ENCODE measurements at places on chromosomes 16 and 17.
A peak's percentile ranks its signal among the peaks of the same experiment; 100 is the strongest.

DNA sequence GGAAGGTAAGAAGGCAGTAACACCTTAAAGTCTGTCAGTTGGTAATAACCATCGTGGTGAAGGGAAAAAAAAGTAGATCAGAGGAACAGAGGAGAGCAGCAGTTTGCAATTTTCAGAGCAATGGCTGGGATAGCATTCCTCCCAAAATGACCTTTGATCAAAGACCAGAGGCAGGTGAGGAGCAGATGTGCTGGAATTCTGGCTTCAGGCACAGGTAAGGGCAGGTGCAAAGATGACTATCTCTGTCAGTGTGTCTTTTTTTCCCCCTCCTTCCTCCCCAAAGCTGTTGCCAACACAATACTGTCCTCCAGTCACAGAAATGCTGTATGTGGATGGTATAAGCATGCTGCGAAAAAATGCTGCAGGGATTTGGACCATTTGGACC, 166.7 kb downstream of the XYLT1 start:
- no peak for DNase-seq

DNA sequence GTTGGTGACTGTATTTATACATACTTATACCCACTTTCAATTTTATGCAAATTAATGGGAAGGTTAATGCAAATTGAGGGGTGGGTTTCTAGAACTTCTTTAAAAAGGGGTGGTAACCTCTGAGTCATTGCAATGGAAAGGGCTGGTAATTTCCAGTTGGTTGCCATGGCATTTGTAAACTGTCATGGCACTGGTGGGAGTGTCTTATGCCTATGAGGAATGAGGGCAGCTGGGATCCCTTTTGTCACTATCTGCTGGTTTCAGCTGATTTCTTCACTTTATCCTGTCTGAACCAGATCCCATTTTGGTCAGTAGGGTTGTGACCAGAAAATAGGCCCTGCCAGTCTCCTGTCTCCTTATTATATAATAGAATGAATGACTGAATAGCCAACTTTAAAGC, 1006.7 kb upstream of the GOT2 start:
- DNase-seq, result no peak

DNA sequence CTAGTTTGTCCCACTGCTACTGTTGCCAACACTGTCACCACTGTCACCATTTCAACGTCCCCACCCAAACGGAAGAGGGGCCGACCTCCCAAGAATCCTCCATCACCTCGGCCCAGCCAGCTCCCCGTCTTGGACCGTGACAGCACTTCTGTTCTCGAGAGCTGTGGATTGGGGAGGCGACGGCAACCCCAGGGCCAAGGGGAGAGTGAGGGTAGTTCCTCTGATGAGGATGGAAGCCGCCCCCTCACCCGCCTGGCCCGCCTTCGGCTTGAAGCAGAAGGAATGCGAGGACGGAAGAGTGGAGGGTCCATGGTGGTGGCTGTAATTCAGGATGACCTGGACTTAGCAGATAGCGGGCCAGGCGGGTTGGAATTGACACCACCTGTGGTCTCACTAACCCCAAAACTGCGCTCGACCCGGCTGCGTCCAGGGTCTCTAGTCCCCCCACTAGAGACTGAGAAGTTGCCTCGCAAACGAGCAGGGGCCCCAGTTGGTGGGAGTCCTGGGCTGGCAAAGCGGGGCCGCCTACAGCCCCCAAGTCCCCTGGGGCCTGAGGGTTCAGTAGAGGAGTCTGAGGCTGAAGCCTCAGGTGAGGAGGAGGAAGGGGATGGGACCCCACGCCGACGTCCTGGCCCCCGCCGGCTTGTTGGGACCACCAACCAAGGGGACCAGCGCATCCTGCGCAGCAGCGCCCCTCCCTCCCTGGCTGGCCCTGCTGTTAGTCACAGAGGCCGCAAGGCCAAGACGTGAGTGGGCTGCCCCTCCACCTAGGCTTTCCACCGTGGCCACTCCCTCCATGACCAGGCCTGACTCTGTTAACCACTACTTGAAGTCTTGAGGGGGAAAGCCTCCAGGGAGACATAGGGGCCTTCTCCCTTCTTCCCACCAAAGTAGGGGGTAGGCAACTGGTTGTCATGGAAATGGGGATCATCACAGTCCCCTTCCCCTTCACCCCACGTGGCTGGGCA, 9.0 kb upstream of the PHKG2 start:
- DNase-seq, result no peak

GRCh38 chr17:75645501-75645888, 12.3 kb downstream of the SMIM5 start:
- peak; percentile 63 for DNase-seq

DNA sequence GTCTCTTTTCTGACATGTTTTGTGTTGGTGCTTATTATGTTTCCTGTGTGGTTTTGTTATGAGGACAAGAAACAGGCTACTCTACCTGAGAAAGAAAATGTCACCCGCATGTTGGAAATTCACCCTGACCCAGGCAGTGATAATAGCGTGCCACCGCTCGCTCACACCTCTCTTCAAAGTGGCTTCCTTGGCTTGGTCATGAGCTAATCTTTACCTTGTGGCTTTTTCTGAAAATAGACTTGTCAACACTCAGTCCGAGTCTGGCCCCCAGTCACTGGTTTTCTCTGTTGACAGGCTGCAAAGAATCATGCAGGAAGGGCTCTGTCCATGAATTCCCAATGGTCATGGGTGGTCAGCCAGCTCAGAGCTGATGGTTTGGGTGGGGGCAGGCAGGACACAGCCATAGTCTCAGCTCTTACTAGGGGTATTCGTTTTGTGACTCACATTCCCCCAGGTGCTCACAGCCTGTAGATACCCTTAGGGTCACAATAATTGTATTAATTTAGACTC, 121.3 kb upstream of the CACNG5 start:
- no peak for DNase-seq

- no peak for DNase-seq
These were observed 24.2 kb upstream of the NXPH3 start for GRCh38 chr17:49551221-49552069.

DNA sequence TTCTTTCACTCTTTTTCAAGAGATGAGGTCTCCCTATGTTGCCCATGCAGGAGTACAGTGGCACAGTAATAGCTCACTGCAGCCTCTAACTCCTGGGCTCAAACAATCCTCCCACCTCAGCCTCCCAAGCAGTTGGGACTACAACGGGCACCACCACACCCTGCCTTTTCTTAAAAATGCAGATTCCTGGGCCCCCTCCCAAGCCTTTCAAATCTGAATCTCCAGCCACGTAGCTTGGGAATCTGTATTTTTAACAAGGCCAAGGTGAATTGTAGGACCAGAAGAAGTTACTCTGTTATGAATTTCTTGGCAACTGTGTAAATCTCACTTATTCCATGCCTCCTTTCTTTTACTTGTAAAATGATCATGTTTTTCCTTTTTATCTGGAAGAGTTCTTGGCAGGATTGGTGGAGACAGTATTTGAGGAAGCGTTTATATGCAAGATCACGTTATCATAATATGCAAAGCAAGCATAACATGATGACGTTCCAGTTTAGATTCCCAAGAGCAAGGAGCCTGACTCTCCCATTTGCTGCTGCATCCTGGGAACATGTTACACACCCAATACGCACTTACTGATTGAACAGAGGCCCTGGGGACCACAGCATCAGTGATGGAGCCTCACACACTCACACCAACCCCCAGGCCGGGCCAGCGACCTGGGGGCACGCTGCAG, 44.5 kb downstream of the LITAF start:
- DNase-seq, result no peak

GRCh38 chr17:76686538-76687297, 24.0 kb downstream of the MXRA7 start:
- DNase-seq, result no peak

- DNase-seq, result no peak
These were observed 180.4 kb upstream of the IRX5 start for GRCh38 chr16:54750249-54750648.

DNA sequence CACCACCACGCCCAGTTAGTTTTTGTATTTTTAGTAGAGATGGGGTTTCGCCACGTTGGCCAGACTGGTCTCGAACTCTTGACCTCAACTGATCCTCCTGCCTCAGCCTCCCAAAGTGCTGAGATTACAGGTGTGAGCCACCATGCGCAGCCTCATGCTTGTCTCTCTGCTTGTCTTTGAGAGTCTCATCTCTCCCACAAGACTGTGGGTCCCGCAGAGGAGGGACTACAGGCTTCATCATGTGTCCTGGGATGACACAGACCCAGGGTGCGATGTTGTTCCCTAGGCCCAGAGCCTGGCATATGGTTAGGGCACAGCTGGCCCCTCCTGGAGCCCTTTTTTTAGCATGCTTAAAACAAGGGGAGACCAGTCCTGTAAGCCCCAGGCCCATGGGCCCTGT, 101.9 kb downstream of the NDE1 start:
- no peak for DNase-seq

- no peak for DNase-seq
These were observed 23.0 kb downstream of the RARA start for GRCh38 chr17:40331743-40332641.

DNA sequence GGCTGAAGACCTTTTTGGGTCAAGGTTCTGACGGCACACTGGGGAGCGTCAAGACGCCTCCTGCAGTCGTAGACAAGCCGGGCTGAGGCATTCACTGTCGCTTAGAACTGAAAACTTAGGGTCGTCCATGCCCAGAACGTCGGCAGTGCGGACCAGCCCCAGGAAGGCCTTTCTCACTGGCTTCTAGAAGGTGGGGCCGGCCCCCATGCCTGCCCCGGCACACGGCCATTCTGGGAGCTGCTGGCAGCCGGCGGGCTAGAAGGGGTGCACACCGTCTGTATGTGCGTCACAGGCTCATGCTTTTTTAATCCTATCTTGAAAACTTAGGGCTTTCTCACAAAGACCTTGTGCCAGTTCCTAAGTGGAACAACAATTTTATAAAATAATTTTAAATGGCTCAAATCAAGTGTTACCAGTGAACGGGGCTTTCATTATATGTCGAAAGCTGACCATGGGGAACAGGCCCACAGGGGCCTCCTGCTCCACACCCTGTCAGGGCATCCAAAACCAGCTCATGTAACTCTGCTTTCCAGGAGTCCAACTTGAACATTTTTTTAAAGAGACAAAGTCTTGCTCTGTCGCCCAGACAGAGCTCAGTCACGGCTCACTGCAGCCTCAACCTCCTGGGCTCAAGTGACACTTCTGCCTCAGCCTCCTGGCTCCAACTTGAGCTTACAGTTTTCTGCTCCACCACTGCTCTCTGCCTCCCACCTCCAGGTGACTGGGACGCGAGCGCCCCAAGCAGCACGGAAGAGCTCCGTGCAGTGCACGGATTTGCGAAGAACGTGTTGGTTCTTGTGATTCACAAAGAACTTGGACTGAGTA, 111.2 kb downstream of the ANKRD11 start:
- DNase-seq, result no peak

- no peak for DNase-seq
These were observed at the start of gene DOK4 for GRCh38 chr16:57485916-57486857. Gene DOK4 (minus strand): TSS chr16:57486493. CDS start chr16:57479507, 6,986 bp downstream.

DNA sequence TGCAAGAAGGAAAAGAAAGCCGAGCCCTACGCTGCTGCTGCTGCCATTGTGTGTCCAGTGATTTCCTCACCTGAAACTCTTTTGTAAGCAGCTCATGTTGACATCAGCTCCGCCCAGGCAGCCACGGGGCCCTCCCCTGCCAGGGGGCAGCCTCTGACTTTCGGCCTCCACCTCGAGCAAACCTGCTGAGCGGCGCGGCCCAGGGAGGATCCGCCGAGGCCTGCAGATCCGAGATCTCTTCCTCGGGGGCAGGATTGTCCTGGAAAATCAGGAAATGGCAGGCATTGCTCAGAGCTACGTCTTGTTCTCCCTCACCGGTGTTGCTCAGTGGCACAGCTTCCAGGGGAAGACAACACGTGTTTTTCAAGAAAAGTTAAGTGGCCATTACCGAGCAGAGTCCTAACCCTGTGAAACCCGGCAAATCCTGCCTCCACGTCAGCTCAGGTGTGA, 35.6 kb upstream of the ZNF750 start:
- DNase-seq, result no peak

DNA sequence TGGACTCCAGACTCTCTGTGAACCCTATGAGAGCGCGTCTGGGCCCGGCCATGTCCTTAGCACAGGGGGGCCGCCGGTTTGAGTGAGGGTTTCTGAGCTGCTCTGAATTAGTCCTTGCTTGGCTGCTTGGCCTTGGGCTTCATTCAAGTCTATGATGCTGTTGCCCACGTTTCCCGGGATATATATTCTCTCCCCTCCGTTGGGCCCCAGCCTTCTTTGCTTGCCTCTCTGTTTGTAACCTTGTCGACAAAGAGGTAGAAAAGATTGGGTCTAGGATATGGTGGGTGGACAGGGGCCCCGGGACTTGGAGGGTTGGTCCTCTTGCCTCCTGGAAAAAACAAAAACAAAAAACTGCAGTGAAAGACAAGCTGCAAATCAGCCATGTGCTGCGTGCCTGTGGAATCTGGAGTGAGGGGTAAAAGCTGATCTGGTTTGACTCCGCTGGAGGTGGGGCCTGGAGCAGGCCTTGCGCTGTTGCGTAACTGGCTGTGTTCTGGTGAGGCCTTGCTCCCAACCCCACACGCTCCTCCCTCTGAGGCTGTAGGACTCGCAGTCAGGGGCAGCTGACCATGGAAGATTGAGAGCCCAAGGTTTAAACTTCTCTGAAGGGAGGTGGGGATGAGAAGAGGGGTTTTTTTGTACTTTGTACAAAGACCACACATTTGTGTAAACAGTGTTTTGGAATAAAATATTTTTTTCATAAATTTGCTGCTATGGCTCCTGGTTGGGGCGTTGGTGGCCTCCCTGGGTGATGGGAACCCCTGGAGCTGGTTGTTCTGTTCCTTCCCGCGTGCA, 23.1 kb downstream of the STAT5A start:
- DNase-seq, result no peak

- no peak for DNase-seq
These were observed 103.8 kb downstream of the RAB11FIP4 start for GRCh38 chr17:31495022-31495885.

DNA sequence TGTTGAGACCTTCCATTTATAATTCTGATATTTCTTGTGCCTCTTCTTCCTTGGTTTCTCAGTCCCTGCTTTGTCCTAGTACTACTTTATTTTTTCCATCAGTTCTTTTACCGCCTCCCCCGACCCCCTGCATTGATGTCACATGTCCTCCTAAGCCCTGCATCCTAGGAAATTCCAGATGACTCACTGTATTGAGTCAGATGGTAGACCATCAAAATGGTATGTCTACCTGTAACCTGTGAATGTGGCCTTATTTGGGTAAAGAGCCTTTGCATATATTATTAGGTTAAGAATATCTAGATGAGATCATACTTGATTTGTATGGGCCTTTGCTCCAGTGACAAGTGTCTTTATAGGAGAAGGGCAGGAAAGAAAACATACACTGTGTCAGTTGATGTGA, 515.3 kb upstream of the CA10 start:
- DNase-seq, result no peak

- DNase-seq, result no peak
These were observed 228.7 kb downstream of the CDH13 start for GRCh38 chr16:82855471-82855870.

GRCh38 chr17:56595831-56596690, 2.6 kb downstream of the NOG start:
- no peak for DNase-seq

GRCh38 chr16:85436207-85436606, 176.9 kb upstream of the GSE1 start:
- no peak for DNase-seq

Measured in NCI-H187 treated with DMSO at 0.1 percent for 48 hours (cell line).